NCI-H1417 (cell line): ENCODE measurements at places on chromosomes 2 and 18.

DNA sequence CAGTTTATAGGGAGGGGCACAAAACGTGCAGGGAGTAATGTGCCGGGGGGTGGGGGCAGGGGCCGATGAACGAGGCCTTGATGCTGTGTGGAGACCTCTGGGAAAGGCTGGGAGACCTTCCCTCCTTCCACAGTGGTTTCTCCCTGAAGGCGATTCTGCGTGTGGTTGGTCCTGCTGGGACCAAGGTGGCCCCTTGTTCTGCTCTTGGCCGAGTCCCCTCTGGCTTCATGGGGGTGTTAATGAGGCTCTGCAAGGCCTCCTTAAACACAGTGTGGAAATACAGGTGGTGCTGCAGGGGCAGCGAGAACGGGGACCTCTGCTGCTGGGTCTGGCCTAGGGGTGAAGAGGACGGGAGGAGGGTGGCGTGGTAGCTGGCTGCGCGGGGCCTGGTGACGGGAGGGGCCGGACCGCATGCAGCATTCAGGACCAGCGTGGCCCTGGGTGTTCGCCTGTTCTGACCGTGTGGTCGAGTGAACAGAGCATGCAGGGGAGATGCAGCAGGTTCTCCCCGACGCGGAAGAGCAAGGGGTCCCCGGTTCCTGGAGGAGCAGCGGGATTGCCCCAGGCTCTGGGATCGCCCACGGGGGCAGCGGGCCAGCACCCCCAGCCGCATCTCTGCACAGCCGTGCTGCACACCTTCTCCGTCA, 42.1 kb upstream of the KCNG2 start:
- no peak for DNase-seq

- DNase-seq: no peak
Measured at GRCh38 chr2:32962690-32963089, 15.9 kb downstream of the LTBP1 start.

DNA sequence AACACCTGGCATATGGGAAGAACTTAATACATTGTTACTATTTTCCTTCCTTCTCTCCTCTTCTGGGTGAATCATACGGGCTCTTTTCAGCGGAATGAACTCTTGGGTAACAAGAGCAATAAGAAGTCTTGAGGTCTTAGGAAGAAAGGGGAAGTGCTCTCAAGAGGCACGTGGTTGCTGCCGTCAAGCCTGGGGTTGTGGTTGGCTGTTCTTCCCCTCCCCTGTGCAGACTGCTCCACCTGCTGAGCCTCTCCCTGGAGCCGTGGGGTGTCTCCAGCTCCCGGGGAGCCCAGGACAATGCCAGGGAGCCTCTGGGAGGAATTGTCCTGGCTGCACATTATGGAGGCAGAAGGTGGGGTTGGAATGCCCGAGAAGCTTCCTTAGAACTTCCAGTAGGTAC, 19.4 kb downstream of the TOGARAM2 start:
- DNase-seq: no peak

- no peak for DNase-seq
Measured at GRCh38 chr2:119724656-119725485, 34.9 kb upstream of the PTPN4 start.

DNA sequence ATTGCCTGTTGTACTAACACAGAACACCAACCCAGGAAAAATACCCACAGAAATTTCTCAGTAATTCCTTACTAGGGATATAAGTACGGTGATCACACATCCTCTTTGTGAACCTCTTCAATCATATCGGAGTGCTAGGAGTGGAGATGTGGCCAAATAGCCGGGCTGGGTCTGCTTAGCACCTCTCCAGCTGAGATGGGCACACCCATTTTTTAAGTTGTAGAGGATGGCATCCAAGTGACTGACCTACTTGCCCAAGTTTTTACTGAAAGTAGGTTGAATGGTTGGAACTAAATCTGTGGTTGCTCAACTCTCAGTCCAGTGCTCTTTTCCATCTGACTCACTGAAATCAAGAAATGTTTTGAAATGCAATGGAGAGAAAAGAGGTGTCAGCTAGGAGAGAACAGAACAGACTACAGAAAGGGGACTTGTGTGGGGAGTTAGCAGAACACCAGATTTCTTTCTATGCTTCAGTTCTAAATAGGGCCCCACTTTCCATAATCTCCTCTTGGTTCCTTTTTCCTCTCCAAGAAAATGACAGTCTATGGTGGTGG, 68.7 kb upstream of the FSHR start:
- DNase-seq: no peak

DNA sequence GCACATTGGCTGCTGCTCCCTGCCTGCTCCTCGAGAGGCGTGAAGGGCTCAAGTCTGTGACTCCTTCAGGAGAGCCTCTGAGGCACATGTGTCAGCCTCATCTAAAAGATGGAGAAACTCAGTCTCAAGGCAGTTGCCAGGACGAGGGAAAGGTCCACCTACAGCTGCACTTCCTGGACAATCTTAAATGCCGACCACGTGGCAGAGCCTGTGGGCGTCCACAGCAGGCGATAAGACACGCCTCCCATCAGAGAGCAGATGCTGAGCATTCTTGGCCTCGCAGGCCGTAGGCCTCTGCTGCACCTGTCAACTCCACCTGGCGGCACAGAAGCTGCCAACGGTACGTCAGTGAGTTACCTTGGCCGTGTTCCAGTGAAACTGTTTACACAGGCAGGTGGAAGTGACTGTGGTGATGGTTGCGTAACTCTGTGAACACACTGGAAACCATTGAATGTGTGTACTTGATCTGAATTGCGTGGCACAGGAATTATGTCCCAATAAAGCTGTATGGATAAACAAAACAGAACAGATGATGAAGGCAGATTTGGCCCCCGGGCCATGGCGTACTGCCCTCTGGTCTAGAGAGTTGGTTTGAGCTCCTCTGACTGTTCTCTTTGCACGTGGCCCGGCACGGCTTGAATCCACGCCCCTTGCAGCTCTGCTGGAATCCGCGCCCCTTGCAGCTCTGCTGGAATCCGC, 114.5 kb downstream of the RNF144A start:
- DNase-seq: peak; percentile 100

DNA sequence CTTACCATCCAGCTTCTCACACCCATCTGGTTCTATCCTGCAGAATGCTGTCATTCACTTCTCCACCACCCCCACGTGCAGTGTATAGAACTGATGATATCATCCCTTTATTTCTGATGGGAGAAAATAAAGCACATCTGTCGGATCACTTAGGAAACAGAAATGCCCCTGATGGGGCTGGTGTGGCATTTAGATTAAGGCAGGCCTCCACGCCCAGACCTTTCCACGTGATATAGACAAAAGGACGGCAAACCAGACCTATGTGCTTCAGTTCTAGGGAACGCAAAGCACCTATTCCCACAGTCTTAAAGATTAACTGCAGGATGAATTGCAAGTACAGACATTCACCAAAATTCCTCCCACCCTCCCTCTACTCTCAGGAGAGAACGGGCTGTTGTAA, 27.6 kb upstream of the CABLES1 start:
- no peak for DNase-seq

DNA sequence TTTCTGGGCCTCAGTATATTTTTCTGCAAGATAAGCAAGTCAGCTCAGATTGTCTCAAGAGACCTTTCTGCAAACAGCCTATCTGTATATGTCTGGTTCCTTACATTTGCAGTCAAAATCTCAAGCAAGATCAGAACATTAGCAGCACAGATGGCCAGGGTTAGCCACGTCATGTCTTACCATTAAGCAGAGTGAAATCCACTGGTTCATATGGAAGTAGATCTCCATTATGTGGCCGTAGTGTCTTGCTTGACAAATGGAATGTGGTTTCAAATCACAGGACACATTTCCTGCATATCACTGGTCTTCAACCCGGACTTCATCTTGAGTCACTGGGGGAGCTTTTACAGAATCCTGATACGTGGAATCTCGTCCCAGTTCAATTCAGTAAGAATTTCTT, 500.2 kb downstream of the FBXO15 start:
- DNase-seq: no peak

DNA sequence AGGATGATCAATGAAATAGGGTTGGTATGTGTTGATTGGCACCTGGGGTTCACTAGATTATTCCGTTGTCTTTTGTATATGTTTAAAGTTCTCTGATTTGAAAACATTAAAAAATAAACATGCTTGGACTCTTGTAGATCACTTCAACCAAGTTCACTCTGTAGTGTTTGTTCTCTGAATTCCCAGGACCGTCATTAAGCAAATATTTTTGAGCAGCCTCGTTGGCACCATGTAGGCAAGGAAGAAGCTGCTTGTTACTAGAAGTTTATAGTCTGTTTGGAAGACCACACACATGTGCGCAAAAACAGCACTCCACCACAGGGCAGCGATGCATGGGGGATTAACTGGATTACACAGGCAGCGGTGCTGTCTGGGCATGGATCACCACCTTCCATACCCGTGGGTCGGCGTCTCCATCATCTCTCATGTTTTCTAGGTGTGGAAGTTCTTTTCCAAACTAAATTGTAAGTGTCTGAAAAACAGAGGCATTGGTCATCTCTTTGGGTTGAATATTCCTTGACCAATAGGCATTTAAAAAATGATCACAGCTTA, 212.2 kb downstream of the FHOD3 start:
- no peak for DNase-seq

DNA sequence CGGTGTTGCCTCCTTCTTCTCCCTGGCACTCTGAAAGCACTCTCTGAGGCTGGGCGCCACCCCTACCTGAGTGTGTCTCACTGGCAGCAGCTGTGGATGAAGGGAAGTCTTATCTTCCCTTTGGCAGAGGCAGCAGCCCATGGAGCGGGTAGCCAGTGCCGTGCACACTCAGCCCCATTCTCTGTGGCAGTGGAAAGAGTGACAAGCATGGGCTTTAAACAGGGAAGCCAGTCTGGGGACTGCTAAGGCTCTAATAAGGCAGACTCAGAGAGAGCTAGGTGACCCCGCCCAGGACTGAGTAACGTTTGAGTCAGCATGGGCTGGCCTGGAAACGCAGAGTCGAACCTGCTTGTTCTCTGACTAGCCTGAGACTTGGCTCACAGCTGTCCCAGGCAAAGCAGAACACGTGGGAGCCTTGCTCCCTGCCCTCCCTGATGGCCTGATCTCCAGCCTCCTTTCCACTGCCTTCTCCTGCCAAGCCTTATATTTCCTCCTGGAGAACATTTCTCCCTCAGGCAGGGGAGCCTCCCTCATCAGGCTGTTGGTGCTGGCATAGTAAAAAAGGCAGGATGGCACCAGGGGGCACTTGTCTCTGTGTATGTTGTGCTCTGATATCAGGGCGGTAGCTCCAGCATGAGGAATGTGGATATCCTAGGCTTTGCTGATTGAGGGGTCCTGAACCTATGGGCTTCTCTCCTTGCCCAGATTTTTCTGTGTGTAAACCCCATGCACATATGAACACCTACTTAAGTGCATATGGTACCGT, 93.9 kb upstream of the LGALSL start:
- no peak for DNase-seq

- no peak for DNase-seq
Measured at GRCh38 chr2:38432820-38433606, 55.9 kb upstream of the ATL2 start.

DNA sequence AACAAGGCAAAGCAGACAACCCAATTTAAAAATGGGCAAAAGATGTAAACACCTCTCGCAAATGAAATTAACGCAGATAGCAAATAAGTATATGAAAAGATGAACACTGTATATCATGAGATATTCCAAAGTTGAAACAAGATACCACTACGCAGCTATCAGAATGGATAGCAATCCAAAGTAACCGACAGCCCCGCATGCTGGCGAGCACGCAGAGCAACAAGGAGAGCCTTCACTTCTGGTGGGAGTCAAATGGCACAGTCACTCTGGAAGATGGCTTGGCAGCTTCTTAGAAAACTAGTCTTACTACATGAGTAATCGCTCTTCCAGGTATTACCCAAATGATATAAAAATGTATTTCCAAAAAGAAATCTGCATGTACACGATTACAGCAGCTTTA, 1.4 kb downstream of the NDUFA10 start:
- DNase-seq: no peak

GRCh38 chr2:219408204-219408603, 10.0 kb upstream of the DES start:
- no peak for DNase-seq

DNA sequence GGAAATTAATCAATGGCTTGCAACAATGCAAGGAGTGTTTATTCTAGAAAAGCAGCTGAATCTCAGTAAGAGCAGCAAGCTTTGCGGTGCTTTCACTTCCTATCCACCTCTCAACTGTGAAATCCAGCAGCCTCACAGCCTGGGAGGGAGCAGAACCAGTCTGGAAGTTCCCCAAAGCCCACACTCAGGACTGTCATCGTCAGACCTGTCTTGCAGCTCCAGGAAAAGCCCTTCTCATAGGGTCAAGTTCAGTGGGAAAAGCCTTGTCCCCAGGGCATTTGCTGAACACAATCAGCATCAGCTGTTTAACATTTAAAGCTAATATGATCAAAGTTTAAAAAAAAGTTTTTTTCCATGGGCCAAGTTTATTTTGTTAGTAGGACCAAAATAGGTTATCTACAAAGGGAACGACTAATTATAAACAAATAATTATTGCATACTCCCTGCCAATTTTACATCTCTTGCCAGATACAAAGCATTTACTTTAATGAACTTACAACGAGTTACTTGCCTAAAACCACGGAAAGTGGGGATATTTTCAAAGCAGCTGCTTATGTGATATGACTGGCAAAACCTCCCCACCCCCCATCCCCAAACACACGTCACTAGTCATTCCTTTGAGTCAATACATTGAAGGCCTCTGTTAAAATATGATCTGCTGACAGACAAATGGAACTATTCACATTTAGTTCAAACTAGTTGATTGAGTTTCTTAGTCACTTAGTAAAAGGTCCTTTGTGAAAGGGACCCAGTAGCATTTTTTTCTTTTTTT, 36.8 kb downstream of the PARD6G start:
- no peak for DNase-seq

- DNase-seq: no peak
Measured at GRCh38 chr2:76446872-76447271, 736.2 kb upstream of the GCFC2 start.

DNA sequence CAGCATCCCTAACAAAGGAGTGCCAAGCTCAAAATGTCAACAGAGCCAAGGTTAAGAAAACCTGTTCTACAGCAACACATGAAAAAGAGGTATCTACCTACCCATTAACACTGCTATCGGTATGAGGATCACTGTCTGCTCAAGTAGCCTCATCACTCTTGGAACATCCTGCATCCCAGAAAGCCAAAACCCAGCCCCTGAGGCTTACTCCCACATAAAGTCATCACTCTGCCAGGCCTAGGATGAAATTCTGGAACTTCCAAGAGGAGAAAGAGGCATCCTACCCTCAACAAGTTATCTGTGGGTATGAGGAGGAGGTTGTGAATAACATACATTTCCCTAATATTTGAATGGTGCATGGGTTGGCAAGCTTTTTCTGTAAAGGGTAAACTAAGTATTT, 25.5 kb downstream of the CDH2 start:
- DNase-seq: no peak

DNA sequence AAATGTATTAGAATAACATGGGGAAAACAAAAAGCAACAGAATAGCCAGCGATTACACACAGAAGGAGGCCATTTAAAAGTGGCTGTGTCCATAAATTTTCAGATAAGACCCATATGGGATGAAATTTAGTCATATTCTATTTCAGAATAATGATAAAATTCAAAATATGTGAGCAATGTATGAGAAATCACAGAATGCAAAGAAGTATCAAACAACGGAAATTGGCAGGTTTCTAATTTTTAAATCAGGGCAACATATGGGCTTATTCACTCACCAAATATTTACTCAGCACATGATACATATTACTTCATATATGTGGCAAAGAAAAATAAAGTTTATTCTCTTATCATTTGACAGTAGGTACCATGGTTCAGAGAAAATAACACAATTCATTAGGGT, 208.5 kb downstream of the GRB14 start:
- DNase-seq: no peak
